Right lung (tissue), 10 donors: ENCODE measurements at places on chromosomes 11 and 22. TPM values are rescaled to one million over a fixed set of nuclear protein-coding genes. Genes with fewer than 3 reads are reported as not detected.

GRCh38 chr22:34534101-34534500, 531.9 kb upstream of the ISX start:
- DNase-seq = no peak

- DNase-seq = no peak
Observed at GRCh38 chr22:49771266-49772065, 56.2 kb downstream of the BRD1 start.

DNA sequence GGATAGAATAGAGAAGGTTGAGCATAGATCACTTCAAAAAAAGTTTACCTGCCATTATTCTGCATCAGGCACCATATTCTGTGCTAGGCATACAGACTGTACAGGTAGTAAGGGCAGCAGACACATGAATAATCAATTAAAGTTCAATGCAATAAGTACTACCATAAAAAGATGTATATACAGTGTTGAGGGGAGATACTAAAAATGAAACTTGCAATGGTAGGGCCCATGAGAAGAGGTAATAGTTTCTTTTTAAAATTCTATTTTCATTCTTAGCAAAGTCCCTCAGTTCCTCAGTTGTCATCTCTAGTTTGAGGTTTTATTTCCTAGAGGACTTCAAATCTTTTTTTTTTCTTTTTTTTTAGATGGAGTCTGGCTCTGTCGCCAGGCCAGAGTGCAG, 819.9 kb downstream of the FAM181B start:
- DNase-seq = no peak

GRCh38 chr22:32557444-32557843, 82.8 kb downstream of the FBXO7 start:
- DNase-seq = no peak

DNA sequence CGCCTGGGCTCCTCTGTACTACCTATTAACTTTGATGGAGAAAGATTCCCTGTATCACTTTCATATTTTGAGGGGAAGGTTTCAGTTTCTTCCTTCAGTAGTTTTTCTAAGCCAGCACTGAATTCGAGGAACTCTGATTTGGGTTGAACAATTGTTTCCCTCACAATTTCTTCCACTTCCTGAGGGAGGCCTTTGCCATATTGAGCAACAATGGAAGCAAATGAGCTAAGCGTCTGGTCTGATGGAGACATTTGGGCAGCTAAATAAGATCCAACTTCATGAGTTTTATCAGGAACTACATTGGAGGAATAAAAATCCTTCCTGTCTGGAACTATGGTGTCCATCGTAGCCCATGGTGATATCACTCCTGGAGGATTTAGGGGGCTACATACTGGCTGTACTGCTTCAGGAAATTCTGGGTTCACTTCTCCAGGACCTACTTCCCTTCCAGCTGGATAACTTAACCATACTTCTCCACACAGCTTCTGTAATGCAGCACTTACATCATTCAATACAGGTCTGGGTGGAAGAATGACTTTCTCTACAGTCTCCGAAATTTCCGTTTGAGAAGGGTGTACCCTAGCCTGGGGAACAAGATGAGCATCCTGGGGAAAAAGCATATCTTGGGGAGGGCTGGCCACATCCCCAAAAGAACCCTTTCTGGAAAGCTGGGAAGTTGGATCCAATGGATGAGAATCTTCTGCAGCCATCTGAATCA, 38.9 kb upstream of the CCDC89 start:
- DNase-seq = no peak

DNA sequence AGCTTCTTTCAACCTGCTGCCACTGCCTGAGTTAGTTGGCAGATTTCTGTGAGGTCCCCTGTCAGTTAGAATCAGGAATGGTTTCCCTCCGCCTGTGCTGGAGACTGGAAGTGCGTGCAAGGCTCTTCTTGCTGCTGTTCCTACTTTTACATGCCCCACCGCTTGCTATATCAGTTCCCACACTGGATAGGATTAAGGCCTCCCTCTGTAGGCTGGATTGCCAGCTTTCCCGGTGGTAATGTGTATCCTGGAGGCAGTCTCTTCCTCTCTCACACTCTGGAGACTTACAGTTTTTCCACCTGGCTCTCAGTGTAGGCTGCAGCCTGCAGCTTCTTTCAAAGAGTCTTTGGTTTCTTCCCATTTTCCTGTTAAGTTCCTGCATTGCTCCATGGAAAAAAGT, 66.5 kb downstream of the ARHGAP42 start:
- DNase-seq = no peak

DNA sequence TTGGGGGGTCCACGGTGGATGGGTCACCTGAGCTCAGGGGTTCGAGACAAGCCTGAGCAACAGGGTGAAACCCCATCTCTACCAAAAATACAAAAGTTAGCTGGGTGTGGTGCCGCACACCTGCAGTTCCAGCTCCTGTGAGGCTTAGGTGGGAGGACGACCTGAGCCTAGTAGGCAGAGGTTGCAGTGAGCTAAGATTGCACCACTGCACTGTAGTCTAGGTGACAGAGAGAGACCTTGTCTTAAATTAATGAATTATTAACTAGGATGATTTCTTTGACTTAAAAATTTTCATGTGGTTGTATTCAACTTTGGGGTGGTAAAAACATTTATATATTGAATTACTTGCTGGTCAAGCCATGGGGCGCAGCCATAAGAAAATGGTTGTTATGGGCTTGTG, 33.9 kb downstream of the CCDC83 start:
- no peak for DNase-seq

GRCh38 chr11:37115963-37116362, 517.9 kb upstream of the RAG2 start:
- DNase-seq = no peak

- no peak for DNase-seq
Observed at GRCh38 chr11:75625991-75626888, 42.6 kb downstream of the MAP6 start.

GRCh38 chr11:442611-443081, 835 bp upstream of the ANO9 start:
- DNase-seq = no peak

DNA sequence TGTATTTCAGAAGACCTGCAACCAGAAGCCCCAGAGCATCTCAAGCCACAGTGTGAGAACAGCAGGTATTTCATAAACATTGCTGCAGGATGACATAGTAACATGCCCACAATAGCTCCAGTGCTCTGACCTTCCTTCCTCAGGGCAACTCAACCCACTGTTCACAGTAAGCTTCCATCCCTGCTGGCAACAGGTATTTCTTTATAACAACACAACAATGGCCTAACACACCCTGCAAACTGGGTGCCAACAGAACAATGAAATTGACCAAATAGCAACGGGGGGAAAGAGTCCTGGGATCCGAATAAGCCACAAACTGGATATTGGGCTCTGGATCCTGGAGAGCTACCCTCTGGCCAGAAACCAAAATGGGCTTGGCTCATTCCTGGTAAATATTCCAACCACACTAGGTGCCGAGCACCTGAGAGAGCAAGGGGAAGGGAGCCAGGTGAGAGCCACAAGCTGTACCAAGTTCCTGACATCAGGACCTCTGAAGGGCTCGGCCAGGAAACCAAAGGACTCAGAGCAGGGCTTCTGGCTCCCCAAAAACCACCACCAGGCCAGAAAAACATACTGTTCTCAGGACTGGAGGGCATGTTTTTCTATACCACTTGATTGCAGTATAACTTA, 99.5 kb downstream of the MICAL3 start:
- DNase-seq = no peak

The OR5I1 gene
- polyA plus RNA-seq = not detected

The OR5M3 gene
- not detected for polyA plus RNA-seq

The RCOR2 gene
- polyA plus RNA-seq = 15.0 TPM

The MAML2 gene
- polyA plus RNA-seq = 36.8 TPM

The MMP3 gene
- not detected for polyA plus RNA-seq
